Left cardiac atrium (tissue), 4 donors: ENCODE measurements at places on chromosomes 2 and 18. TPM values are rescaled to one million over a fixed set of nuclear protein-coding genes. Genes with fewer than 3 reads are reported as not detected.

NOTO gene
- not detected for total RNA-seq

- no peak for DNase-seq
Observed at GRCh38 chr2:86201671-86202335, 2.5 kb downstream of the MRPL35 start.

G6PC2 gene
- not detected for total RNA-seq

GRCh38 chr2:207772081-207772843 is 2.6 kb upstream of the FZD5 start:
- peak; percentile 50 for DNase-seq

DNA sequence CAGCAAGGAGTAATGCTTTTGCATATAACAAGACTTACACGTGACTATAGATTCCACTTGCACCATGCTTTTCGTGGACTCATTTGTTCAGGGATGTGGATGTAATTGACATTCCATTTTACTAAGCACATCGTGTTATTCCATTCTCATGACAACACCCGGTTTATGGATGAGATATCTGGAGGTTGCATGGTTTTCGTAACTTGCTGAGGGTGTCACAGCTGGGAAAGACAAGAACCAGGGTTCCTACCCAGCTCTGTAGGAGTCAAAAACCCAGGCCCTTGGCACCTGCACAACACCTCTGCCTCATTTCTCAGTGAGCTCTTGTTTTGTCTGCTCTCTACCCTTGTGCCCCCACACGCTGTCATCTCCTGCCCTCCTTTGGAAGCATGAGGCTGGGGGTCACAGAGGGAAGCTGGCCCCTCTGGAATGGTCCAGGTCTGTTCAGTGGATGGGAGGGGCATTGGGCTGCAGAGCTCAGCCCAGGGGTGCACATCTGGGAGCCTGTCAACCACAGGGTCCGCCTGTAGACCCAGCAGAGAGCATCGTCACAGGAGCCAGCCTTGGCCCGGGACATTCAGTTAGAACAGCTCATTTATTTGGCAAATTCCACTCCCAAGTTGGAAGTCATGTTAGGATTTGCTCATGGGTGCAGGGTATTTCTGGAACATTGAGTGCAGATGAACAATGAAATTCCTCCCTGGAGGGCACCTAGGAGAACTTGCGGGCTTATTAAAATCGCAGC is 120.1 kb upstream of the TWIST2 start:
- peak; percentile 57 for DNase-seq

DNA sequence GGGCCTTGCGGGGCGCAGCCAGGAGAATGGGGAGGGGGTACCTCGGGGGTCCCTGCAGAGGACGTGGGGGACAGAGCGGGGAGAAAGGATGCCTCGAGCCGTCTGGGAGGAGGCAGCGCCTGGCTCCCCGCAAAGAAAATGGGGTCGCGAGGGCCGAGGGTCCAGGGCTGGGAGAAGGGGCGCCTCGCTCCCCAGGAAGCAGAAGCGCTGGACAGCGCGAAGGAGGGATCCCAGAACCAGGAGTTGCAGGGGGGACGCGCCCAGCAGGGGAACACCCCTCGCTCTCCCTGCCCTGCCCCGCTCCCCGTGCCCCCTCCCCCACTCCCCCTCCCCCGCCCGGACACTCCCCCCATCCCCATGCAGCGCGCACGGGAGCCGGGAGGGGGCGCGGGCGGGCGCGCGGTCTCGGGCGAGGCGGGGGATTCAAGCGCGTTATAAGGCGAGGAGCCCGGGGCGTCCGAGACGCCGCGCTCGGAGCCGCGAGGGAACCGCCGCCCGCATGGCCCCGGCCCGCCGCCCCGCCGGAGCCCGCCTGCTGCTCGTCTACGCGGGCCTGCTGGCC is at the start of gene ERFE:
TSS of gene ERFE (plus strand) at position 462 of the 562 bp plus-strand sequence. CDS start at position 500, 38 bp downstream.
- DNase-seq, result peak; percentile 38

DNA sequence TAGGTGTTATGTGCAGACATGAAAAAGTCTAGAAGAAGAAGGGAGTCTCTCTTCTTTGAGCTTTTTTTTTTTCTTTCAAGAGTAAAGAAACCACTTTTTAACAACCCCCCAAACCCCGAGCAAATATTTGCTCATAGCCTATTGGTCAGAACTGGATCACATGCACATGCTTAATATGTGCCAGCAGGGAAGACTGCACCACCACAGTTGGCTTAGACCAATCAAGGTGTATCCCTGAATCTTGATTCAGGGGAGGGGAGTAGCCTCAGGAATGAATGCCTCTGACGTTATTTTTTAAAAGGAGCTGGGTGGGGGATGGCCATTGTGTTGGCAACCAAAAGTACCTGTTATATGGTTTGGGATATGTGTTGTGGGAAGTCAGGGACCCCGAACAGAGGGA is 171.4 kb upstream of the NABP1 start:
- DNase-seq, result no peak

INHBB gene
- 3.9 TPM for total RNA-seq

EIF2B4 gene
- 32.1 TPM for total RNA-seq

DNA sequence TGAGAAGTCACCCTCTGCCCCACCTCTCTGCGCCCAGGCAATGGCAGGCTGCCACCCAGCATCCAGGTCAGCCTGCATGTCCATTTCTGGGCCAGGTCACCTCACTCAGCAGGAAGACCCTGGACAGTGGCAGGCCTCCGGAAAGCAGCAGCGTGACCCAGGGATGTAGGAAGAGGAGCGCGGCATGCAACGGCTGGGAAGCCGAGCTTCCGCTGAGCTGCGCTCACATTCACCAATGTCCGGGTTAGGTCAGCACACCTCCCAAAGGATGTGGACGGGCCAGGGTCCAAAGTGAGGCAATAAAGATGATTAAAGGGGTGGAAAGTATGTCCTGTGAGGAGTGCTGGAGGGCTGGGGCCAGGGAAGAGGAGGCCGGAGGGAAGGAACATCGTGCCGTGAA is 174.5 kb downstream of the CTIF start:
- peak; percentile 64 for DNase-seq

DNA sequence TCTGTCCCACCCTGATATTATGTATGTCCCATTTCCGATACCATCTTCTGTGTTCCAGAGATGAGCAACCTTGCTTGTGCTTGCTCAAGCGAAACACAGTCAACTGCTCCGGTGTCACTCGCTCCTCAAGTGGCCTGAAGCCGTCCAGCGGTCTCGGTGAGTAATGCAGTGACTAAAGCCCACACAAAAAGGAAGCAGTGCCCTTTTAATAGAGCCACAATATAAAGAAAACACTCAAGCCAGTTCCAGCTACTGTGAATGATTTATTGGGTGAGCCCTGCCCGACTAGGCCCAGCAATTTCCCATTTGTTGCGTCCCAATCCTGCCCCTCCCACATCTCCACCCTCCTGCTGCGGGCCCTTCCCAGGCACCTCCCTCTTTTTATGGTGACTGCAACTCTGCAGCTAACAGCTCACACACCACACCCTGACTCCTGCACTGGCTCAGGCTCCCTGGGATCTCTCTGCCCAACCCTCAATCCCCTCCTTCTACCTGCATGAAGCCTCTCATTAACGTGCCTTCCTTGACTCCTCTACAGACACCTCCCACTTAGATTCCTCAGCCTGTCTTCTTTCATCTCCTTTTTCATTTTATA is 44.2 kb upstream of the DSC1 start:
- peak; percentile 53 for DNase-seq

DNA sequence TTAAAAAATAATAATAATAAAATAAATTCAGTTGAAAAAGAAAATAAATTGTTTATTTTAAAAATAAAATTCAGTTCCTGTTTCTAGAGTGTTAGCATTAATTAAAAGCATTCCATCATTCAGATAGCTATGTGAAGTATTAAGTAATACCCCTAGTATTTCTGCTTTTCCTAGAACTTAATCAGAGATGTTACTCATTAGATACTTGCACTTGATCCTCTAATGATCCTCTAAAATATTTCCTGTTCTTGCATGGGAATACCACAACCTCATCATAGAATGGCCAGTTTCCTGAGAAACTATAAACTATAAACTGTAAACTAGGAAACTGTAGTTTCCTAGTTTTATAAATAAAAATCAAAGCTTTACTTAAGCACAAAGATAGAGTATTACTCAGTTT is 11.1 kb upstream of the CNNM3 start:
- no peak for DNase-seq

- no peak for DNase-seq
Observed at GRCh38 chr18:34901299-34901698, 139.9 kb upstream of the MAPRE2 start.

- DNase-seq, result no peak
Observed at GRCh38 chr18:8288472-8289195, 320.6 kb upstream of the RAB12 start.

- DNase-seq, result no peak
Observed at GRCh38 chr2:70133491-70134322, 46.4 kb downstream of the PCBP1 start.

FLACC1 gene
- 5.7 TPM for total RNA-seq

LAMA1 gene
- 0.27 TPM for total RNA-seq

- DNase-seq, result no peak
Observed at GRCh38 chr2:106201661-106202060, 7.6 kb upstream of the UXS1 start.

GRCh38 chr2:114542695-114543094 is 100.3 kb downstream of the DPP10 start:
- DNase-seq, result no peak

DNA sequence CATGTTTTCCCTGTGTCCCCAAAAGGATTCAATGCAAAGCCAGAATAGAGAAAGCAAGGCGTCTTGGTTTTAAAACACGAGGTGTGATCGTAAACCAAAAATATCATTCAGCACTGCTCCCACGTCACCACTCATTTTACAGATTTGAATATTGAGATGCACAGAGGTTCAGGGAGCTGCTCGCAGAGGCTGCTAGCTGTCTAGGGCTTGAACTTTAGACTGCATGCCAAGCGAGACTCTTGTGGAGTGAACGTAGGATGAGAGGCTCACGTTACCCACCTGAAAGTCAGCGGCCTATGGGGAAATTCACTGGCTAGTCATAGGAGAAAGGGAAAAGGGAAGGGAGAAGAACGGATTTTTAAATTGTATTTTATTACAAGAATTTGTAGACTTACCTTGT is 130.1 kb downstream of the MBP start:
- DNase-seq, result no peak

- DNase-seq, result no peak
Observed at GRCh38 chr2:46793423-46794416, 121.9 kb downstream of the MCFD2 start.

DNA sequence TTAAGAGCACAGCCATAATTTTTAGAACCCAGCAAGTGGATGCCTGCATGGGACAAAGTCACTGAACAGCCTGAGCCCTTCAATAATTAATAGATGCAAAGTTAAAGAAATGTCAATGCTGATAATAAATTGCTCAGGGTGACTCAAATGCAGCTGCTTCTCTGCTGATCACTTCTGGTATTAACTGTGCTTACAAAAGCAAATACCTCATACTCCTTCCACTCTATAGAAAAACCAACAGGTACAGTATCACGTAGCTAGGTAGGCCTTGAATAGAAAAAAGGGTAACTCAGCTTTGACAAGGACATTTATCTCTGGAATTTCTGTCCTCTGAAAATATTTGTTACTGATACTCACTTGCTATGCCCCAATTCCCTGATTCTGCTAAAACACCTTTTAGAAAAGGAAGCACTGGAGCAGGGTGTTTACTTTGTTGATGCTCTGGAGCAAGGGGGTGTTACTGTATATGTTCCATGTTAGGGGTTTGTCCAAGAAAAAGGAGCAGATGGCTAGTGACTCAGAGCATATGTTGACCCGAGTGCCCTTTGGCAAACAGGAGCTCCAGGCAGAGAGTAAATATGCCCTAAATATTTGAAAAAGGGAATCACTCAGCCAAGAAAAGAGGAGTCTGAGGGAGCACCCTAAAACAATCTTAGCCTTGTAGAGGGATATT is 59.1 kb upstream of the RTN4 start:
- no peak for DNase-seq

ANKRD30B gene
- not detected for total RNA-seq

SEPTIN10 gene
- total RNA-seq, result 63.4 TPM

GRCh38 chr2:43214253-43214652 is 12.2 kb downstream of the ZFP36L2 start:
- no peak for DNase-seq

GRCh38 chr2:88500691-88501090 is 48.2 kb upstream of the FOXI3 start:
- no peak for DNase-seq

DNA sequence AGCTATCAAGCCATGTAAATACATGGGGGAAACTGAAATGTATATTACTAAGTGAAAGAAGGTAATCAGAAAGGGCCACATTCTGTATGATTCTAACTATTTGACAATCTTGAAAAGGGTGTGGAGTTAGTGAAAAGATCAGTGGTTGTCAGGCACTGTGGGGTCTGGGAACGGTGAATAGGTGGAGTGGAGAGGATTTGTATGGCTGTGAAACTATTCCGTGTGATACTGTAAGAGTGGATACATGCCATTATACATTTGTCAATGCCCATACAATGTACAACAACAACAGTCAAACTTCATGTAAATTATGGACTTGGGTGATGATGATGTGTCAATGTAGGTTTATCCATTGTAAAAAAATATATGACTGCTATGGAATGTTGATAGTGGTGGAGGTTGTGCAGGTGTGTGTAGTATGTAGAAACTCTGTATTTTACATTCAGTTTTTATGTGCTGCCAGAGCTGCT is 1116.2 kb downstream of the SUCLG1 start:
- DNase-seq, result no peak

DNA sequence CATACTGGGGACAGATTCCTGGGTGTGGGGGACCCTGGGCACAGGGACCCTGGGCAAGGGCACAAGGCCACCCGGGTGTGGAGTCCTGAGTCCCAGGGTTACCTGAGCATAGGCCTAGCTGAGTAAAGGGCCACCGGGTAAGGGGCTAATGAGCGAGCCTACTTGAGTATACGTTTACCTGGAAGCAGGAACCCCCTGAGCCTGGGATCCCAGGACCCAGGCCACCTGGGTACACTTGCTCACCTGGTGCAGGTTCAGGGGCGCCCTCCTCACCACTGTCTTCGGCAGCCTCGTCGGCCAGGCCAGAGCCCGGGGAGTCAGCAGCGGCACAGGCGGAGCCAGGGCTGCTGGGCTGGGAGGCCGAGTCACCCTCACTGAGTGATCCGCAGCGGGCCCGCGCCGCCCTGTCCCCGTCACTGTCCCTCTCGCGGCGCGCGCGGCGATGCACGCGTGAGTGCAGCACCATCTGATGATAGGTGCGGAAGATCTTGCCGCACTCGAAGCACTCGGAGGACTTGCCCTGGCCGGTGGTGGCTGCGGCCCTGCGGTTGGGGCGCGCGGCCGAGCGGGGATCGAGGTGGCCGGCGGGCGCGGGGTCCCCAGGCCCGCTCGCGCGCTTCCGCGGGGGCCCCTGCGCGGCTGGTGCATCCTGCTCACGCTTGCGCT is 53.9 kb downstream of the ZNF516 start:
- DNase-seq, result no peak

- DNase-seq, result no peak
Observed at GRCh38 chr2:133773854-133774653, 205.8 kb upstream of the NCKAP5 start.

DNA sequence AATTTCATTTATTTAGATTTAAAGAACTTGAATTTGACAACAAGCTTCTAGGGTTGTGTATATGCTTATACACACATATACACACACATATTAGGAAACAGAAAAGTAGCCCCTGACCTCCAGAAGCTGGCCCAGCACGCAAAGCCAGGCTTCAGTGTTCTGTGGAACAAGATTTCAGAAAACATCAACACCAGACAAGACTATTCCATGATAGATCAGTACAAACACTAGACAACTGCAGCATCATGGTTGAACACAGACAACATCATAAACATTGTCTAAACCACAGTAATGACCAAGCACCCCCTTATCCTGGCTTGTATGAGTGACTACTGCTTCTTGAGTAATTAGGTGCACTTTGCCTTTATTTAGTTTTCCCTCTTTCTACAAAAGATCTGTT is 457.6 kb downstream of the TMEM182 start:
- DNase-seq, result no peak

- DNase-seq, result peak; percentile 55
Observed at GRCh38 chr2:218021536-218022071, 18.8 kb upstream of the TNS1 start.

GRCh38 chr2:133080822-133081221 is 410.8 kb upstream of the LYPD1 start:
- no peak for DNase-seq
